ENCODE measurements at places on chromosomes 16 and 17.

- no peak for DNase-seq
These were observed 4.7 kb downstream of the HS3ST6 start for GRCh38 chr16:1913327-1914083.

GRCh38 chr16:2237493-2238149 lies 1.4 kb downstream of the DNASE1L2 start:
- no peak for DNase-seq

GRCh38 chr16:21986692-21987246 lies 14.1 kb downstream of the PDZD9 start:
- no peak for DNase-seq

- no peak for DNase-seq
These were observed 17.4 kb downstream of the BAIAP2 start for GRCh38 chr17:81052199-81052997.

DNA sequence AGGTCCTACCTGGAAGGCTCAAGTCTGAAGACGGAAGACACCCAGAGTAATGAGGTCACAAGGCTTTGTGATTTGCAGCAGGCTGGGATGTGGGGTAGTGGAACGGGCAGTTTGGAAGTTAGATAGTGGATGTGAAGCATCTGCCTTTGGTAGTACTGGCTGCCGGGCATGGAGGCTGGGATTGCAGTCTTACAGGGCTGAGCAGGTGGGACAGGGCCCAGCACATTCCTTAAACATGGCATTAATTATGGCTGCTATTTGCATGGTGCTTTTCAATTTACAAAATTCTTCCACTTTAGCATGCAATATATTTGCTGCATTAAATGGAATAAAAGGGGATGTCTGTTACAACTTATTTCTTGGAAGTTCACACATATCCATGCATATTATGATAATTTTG lies 161.2 kb downstream of the UTP18 start:
- DNase-seq, result no peak

DNA sequence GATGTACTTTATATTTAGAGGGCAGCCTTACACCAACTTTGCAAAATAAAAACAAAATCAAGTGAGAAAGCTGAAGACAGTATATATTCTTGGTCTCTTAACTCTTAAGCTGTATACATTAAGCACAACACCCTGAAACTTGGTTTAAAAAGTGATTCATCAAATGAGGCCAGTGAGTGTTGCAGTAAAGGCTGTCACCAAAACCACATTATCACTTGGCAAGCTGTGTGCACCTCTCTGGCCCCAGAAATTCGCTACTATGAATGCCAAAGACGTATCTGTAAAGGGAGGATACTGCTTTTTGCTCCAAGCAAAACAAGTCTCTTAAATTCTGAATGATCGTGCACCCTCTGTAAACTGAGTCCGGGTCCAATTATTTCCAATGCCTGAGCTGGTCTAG lies 163.9 kb downstream of the ZFHX3 start:
- no peak for DNase-seq

DNA sequence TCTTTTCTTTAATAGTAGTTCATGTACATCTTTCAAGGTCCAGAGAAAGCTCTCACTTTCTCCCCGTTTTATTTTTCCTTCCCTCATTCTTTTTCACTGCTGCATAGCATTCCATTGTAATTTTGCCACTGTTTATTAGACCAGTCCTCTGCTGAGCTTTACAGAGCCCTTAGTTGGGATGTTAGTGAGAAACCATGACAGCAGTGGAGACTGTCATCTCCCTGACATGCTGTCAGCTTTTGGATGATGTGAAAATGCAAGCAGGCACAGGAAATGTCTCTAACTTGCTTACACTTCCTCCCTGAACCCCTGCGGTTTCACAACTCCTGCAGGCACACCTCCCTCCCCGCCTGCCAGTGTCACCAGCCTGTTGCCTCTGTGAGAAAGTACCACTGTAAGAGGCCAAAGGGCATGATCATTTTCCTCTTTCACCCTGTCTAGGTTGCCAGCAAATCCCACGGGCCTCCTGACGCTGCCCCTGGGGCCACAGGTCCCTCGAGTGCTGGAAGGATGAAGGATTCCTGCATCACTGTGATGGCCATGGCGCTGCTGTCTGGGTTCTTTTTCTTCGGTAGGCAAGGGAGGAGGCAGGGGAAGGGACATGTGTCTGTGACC lies at the start of gene ITGAL:
ITGAL (plus strand) TSS at position 415 of the 615 bp plus-strand sequence; CDS start at position 511, 96 bp downstream.
- peak; percentile 51 for DNase-seq
